ENCODE measurements at places on chromosomes 3 and 15.

DNA sequence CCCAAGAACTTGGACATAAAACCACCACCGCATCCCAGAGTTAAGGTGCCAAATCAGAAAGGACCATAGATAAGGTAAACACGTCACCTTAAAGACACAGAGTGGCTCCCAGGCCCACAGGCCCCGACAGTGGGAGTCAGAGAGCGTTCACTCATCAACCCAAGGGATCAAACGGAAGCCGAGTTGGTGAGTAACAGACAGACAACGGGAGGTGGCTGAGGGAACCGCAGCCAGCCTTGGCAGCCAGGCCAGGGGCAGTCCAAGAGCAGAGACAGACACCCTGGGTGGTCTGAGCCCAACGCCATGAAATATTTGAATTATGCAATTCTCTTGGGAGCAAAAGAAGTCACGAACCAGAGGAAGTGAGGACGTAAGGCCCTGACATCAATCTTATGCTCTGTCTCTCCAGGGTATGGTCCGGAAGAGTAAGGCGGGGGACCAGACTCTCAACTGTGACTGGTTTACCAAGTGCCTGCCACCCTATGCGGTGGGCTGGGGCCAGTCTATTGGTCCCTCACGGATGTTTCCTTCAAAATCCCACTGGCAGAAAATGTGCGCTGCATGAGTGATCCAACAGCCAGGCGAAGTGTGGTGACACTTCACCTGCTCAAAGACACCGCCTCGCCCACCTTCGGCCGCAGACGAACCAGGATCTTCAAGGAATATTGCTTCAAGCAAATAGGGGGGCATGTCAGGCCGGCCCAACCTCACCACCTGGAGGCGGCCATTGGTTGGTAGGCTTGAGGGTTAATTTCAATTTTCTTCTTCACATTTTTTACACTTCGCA is 34.3 kb downstream of the TMEM44 start:
- H3K27ac ChIP-seq = no peak overlapping the region
- no peak overlapping the region for H3K4me3 ChIP-seq
- peaks cover 9% of the 10 kb centered on the region for H3K4me1 ChIP-seq
- H3K36me3 ChIP-seq = no peaks in the 10 kb centered on the region
- no peaks in the 10 kb centered on the region for H3K27me3 ChIP-seq

- H3K36me3 ChIP-seq = peaks cover 66% of the 10 kb centered on the region
- H3K27me3 ChIP-seq = no peaks in the 10 kb centered on the region
- H3K4me1 ChIP-seq = peaks cover 12% of the 10 kb centered on the region
- H3K4me3 ChIP-seq = no peak overlapping the region
- peak overlapping the region; percentile 25 for H3K27ac ChIP-seq
These were observed 52.7 kb downstream of the SACM1L start for GRCh38 chr3:45741742-45742460.

- no peak overlapping the region for H3K4me3 ChIP-seq
These were observed 118.7 kb upstream of the MLF1 start for GRCh38 chr3:158452334-158452733.

DNA sequence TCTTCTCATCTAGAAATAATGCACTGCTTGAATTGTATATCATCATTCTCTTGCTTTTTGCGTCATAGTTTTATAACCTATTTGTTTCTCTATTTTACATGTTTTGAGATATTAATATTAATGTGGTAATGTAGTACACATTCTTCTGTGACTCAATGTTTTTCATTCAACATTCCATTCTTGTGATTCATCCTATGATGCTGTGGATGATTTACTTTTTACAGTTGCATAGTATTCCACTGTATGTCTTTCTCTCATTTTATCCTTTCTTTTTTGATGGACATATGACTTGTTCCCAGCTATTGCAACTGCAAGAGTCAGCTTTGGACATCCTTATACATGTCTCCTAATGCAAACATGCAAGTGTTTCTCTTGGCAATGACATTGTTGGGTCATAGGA is 20.6 kb upstream of the VEPH1 start:
- H3K4me3 ChIP-seq = no peak overlapping the region
- no peaks in the 10 kb centered on the region for H3K4me1 ChIP-seq
- DNase-seq = no peak
- H3K27me3 ChIP-seq = no peaks in the 10 kb centered on the region
- no peaks in the 10 kb centered on the region for H3K36me3 ChIP-seq

GRCh38 chr15:38562278-38562677 is 2.3 kb downstream of the RASGRP1 start:
- no peak overlapping the region for H3K4me3 ChIP-seq
- no peak for DNase-seq
- H3K4me1 ChIP-seq = peaks cover 13% of the 10 kb centered on the region
- H3K36me3 ChIP-seq = no peaks in the 10 kb centered on the region

- H3K4me3 ChIP-seq = no peak overlapping the region
- no peaks in the 10 kb centered on the region for H3K4me1 ChIP-seq
- H3K36me3 ChIP-seq = no peaks in the 10 kb centered on the region
- no peak overlapping the region for H3K27ac ChIP-seq
- no peaks in the 10 kb centered on the region for H3K27me3 ChIP-seq
These were observed 677.0 kb downstream of the PLOD2 start for GRCh38 chr3:145483992-145484391.

DNA sequence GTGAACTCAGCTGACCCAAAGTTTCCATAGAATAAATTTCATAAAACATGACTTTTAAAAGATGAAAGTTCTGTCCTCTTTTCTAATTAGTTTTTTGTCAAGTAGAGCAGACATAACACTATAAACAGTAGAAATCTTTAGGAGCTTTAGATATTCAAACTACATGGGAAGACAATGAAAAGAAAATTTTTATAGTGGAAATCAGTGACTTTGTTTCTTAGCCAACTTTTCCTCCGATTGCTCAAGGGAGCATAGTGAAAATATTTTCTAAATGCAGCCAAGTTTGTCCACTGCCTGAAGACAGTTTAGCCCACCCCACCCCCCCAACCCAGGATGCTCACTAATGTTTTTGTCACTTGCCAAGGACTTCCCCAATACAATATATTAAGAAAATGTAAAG is 114.9 kb downstream of the PLD1 start:
- H3K27me3 ChIP-seq = no peaks in the 10 kb centered on the region
- peaks cover 6% of the 10 kb centered on the region for H3K4me1 ChIP-seq
- no peak overlapping the region for H3K4me3 ChIP-seq
- H3K27ac ChIP-seq = no peak overlapping the region
- no peak for DNase-seq
- peaks cover 2% of the 10 kb centered on the region for H3K36me3 ChIP-seq

GRCh38 chr3:61417352-61417751 is 144.0 kb upstream of the PTPRG start:
- peak; percentile 67 for DNase-seq
- no peaks in the 10 kb centered on the region for H3K36me3 ChIP-seq
- H3K4me3 ChIP-seq = no peak overlapping the region
- no peaks in the 10 kb centered on the region for H3K4me1 ChIP-seq

DNA sequence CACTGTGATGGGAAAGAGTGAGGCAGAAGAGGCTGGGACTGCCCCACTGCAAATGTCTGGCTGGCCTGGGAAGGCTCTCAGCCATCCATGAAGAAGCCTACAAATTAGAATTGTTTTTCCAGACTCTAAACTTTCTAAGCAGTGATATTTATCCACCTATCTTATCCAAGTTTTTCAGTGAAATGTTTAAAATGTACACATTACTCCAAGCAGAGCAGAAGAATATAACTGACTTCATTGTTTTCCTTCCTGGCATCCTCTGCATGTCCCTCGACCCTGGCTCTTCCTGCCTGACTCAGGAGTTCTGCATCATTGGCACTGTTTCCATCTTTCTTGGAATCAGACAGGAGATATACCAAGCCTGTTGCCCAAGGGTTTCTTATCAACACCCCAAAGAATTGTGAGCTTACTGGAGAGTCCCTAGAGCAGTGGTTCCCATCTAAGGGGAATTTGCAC is 401.5 kb upstream of the PROK2 start:
- no peak overlapping the region for H3K4me3 ChIP-seq
- no peaks in the 10 kb centered on the region for H3K27me3 ChIP-seq
- no peaks in the 10 kb centered on the region for H3K4me1 ChIP-seq
- no peak overlapping the region for H3K27ac ChIP-seq

DNA sequence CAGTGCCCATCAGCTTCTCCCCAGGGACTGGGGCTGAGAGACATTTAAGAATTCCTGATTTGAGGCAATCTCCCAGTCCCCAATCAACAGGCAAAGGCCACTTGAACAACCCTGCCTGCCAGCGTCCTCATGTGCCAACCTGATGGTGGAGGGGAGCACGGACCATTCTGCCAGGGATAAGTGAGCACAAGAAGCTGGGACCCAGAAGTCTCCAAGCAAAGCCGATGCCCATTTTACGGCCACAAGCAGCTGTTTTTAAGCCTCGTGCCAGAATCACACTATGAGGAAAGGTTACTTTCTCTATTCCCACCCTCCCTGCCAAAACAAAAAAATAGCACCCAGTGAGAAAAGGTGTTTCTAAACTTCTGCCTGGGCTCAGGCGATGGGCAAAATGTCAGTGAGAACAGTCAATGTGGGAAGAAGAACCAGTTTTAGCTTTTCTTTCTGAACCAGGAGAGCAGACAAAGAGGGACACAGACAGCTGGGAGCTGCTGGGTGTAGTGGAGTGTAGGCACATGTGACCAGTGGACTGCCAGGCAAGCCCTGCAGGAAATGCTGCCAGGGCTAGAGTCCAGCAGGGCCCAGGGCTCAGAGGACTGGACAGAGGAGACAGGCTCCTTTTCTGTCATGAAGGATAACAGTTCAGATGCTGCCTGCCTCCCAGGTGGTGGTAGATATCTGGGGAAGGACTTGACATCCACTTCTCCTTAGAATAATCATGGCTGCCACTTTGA is 57.7 kb downstream of the ATP2B2 start:
- no peak overlapping the region for H3K27ac ChIP-seq
- H3K4me3 ChIP-seq = no peak overlapping the region
- DNase-seq = no peak
- no peaks in the 10 kb centered on the region for H3K36me3 ChIP-seq

All from cardiac muscle cell (in vitro differentiated cells and primary cell).